ENCODE measurements at places on chromosomes 3 and 15.

DNA sequence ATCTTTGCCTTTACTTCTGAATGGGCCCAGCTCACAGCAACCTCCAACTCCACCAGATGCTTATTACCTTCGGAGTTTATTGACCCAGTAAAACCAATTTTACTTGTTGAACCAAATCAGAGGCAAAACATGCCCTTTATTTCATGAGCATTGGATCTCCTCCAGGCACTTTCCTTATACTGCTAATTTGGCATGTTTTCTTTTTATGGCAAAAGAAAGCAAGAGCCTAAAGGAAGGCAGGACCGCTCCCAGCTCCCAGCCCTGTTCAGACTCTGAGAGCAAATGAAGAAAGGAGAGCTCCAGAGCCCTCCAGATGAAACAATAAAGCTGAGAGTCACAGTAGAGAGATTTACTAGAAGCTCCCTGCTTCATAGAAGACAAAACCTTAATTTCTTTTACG lies 81.5 kb upstream of the NR2E3 start:
- DNase-seq, result no peak

DNA sequence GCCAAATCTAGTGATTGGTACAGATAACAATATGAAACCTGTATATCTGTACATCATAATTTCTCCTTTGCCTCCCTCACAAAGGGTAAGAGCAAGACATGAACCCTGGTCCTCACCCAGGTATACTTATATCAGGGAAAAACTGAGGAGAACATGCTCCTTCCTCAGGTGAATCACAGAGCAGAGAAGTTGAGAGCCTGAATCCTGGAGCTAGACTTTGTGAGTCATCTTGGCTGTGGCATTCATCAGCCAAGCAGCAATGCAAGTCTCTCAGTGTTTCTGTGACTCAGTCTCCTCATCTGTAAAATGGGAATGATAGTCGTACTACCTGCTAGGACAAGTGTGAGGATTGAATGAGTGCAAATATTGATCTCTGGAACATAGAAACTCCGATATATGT lies 165.7 kb upstream of the ADAMTS9 start:
- no peak for DNase-seq

- DNase-seq, result no peak
Observed at GRCh38 chr15:92112180-92112579, 258.7 kb downstream of the SLCO3A1 start.

DNA sequence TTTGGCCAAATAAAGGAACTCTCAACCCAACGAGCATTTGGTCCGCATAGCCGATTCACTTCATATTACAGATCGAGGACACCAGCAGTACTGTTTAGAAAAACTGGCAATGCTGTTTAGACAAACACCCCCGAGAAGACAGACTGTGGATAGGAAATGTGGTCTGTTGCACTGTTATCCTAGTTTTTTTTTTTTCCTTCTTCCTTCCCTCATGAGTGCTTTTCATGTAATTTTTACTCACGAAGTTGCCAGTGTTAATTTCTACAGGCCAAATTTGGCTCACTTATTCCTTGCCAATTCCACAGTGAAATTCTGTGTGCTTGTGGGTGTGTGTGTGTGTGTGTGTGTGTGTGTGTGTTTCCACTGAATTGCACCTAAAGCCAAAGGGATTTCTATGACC lies 165.7 kb downstream of the FOXP1 start:
- no peak for DNase-seq

DNA sequence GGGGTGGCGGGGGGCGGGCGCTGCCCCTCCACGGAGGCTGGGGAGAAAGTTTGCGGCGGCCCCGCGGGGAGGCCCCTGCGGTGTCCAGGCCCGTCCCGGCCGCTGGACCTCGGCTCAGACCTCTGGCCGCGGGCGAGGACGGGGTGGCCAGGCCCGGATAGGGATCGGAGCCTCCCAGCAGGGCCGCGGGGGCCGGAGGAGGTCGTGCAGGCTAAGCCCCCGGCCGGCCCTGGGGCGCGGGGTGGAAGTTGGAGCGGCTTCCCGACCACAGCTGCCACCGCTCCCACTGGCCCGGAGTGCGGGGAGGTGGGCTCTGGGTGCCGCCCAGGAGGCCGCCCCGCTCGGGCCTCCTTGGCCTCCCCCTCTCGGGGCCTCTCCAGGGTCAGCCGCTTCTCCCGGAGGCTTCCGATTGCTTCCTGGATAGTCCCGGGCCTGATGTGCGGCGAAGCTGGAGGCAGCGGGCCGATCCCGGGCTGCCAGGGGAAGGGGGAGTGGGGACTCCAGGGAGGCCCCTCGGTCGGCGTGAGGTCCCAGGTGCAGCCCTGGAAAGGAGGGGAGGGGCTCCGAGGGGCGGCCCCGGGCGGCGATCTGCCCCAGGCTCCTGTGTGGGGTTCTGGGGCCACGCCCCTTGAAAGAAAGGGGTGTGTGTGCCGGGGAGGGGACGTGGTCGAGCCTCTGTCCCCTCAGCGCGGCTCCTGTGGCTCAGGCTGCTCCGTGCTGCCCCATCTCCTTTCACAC lies 907 bp downstream of the PLXNA1 start:
- DNase-seq, result no peak

GRCh38 chr3:178665747-178666146 lies 129.5 kb downstream of the KCNMB2 start:
- DNase-seq, result no peak

GRCh38 chr3:141051443-141052200 lies 475 bp downstream of the SPSB4 start:
- no peak for DNase-seq

DNA sequence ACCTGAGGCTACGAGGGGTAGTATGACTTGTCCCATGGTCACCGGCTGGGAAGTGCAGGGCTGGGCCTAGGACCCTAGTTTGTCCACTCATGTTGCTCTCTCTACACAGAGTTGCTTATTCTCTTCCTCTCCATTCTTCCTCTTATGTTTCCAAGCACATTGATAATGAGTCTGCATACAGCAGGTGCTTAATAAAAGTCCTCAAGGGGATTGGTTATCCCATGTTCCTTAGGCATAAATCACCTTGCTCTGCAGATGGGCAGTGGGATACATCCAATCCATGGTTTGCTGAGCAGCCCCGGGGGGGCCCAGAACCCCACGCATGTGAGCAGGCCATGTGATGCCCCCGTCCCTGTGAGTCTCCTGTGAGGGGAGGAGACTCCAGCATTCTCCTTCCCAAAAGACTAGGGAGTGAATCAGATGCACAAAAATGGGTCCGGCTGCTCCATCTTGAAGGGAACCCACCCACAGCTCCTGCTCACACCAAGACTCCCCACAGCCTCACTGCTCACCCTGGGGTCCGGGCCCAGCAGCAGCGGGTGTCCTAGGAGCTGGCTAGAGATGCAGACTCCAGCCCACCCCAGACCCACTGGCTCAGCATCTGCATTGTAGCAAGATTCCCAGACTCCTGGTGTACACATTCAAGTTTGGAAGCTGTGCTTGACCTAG lies 139.9 kb downstream of the NUP210 start:
- DNase-seq, result no peak

DNA sequence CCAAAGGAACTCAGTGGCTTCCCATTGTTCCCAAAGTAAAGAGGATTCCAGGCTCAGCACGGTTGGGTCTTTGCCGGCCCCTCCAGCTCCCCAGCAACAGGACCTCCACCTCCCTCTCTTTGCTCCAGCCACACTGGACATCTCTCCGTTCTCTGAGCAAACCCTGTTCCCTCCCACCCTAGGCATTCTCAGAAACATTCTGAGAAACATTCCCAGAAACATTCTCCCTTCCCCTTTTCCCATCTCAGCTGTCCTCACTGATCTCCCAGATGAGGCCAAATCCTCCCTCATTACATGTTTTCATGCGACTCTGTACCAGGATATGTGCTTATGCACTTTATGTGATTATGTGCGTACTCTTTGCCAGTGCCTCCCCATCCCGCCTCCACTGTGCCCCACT lies 14.1 kb downstream of the CCDC33 start:
- no peak for DNase-seq

- DNase-seq, result peak; percentile 49
Observed at GRCh38 chr15:91853511-91853947, at the start of gene SLCO3A1. Gene SLCO3A1 (plus strand): TSS chr15:91853708.

DNA sequence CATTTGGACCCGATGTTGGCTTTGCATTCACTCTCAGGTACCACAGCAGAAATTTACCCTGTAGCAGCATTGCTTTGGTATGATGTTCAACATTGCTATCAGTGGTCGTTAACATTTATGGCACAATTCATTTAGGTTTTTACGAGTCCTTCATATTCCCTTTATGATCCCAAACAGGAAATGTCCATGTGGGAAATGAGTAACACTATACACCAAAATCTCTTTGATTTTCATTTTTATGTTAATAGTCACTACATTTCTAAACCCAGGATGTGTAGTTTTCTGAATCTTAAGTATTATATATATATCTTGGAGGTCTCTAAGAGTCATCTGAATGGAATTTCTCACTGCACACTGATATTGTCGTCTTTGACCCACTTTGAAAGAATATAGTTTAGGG lies 78.5 kb upstream of the RBMS3 start:
- DNase-seq, result no peak

- no peak for DNase-seq
Observed at GRCh38 chr3:169641167-169641566, 22.3 kb downstream of the MECOM start.

DNA sequence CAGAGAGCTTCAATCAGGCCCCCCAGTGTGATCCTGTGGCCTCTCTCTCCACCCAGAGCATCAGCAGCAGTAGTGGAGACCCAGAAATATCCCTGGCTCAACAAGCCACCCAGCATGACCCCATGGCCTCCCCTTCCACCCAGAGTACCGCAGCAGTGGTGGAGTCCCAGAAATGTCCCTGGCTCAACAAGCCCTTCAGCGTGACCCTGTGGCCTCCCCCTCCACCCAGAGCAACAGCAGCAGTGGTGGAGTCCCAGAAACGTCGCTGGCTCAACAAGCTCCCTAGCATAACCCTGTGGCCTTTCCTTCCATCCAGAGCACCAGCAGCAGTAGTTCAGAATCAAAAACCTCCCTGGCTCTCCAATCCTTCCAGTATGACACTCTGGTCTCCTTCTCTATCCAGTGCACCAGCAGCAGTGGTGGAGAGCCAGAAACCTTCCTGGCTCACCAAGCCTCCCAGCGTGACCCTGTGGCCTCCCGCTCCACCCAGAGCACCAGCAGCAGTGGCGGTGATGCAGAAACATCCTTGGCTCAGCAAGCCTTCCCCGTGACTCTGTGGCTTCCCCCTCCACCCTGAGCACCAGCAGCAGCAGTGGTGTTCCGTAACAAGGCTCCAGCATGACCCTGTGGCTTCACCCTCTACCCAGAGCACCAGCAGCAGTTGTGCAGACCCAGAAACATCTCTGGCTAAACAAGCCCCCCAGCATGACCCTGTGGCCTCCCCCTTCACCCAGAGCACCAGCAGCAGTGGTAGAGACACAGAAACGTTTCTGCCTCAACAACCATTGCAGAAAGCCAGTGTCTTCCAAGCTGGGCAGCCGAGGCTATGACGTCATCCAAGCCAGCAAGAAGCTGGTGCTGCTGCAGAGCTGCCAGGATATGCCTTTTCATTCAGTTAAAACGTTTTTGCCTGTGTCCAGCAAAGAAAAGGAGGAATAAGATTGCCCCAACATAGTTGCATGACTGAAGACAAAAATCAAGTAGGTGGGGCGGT lies 61.3 kb upstream of the TAMM41 start:
- DNase-seq, result no peak

- no peak for DNase-seq
Observed at GRCh38 chr3:9136746-9137465, 112.5 kb downstream of the SRGAP3 start.

GRCh38 chr3:24410860-24411259 lies 83.8 kb downstream of the THRB start:
- DNase-seq, result no peak

DNA sequence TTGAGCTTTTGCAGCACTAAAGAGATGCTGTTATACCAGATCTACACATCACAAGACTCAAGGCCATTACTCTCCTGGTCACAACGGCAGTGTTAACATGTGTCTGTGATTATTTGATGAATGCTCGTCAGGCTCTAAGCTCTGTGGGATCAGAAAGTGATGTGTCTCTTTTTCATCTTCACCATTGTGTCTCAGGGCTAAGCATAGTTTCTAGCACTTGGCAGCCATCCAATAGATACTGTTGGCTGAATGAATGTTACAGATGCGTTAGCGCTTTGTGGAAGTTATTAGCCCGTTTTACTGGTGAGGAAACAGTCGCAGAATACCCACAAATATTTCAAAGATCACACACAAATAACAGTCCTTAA lies 1.2 kb upstream of the FAM81A start:
- no peak for DNase-seq

GRCh38 chr15:72368899-72369298 lies 6.9 kb downstream of the HEXA start:
- DNase-seq, result no peak

GRCh38 chr15:57358571-57358970 lies 17.7 kb upstream of the CGNL1 start:
- DNase-seq, result no peak

DNA sequence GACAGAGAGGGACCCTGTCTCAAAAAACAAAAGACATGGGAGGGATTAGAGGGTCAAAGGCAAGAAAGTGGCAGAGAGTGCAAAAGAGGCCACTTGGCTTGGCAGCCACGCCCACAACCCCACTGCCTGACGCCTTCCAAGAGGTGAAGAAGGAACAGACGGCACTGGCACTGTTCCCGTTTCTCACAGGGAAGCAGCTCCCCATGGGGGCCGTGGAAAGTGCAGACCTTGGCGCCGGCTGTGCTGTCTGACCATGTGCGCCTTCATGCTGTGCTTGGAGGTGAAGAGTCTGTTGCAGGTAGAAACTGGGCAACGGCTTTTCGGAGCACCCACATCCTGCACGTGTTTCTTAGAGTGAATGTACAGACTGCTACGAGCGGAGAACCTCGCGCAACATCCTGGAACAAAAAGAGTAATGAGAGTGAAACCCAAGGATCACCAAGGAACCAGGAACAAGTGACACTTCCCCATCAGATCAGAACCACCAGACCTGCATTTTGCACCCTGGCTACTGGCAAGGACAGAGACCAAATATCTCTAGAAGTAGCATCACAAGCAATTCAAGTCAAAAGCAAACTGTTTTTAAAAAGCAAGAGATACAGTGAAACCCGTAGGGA lies 9.7 kb downstream of the ZXDC start:
- no peak for DNase-seq

- DNase-seq, result no peak
Observed at GRCh38 chr15:81023483-81024264, 23.0 kb downstream of the TLNRD1 start.

DNA sequence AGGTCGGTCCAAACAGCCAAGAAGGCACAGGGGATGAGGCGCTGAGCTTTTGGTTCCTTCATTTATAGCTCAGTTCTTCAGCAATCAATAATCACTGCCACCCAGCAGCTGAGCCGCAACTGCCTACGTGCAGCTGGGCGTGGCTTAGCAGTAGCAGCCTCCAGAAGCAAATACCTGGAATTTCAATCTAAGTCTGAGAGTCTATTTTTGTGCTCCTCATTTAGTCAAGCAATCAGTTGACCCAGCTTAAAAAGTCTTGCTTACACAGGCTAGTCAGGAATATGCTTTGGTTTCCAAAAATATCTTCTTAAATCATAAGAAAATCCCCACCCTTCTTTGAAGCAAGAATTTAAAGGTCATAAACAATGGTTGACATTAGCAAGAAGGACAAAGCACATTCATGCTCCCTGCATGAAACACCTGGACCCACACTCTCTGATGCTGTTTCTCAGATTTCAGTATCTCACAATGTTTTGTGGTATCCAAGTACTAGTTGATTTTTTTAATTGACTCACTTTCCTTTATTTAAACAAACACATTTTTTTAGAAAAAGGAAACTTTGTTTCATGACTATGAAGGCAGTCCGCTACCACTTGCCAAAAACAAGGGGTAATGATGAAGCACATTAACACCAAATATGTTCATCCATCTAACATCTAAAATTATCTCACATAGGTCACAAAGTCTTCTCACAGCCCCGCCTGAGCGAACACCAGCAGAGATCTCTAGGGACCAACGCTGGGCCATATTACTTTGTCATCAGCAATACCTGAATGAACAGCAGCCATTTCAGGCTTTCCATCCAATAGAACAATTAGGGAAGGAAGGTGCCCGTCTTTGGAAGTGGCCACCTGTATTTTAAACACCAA lies 106.1 kb downstream of the OXNAD1 start:
- DNase-seq, result no peak

Data from stimulated activated CD8-positive, alpha-beta memory T cell treated with anti-CD3 and anti-CD28 coated beads, Interleukin-7, amount 100 ng/mL, for 1 hour (primary cell).